ENCODE measurements at places on chromosomes 5 and 9.

- DNase-seq: no peak
Observed at GRCh38 chr9:104256031-104256695, 162.1 kb downstream of the SMC2 start.

- DNase-seq: no peak
Observed at GRCh38 chr9:34823778-34824177, 113.8 kb upstream of the CCL21 start.

GRCh38 chr5:81779125-81779915 is 28.4 kb upstream of the SSBP2 start:
- peak; percentile 53 for DNase-seq

GRCh38 chr5:44952376-44952775 is 143.6 kb downstream of the MRPS30 start:
- DNase-seq: peak; percentile 38

GRCh38 chr5:110785356-110785755 is 46.5 kb downstream of the SLC25A46 start:
- peak; percentile 61 for DNase-seq

DNA sequence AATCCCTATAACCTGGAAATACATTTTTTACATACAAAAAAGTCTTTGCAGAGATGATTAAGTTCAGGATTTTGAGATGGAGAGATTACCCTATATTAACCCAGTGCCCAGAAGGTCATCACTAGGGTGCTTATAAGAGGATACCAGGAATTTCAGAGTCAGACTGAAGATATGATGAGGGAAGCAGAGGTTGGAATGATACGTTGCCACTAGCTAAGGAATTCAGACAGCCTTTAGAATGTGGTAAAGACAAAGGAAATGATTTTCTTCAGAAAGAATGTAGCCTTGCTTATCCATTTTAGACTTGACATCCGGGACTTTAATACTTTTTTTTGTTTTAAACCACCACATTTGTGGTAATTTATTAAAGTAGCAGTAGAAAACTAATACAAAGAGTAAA is 2176.8 kb upstream of the C9orf72 start:
- no peak for DNase-seq

GRCh38 chr9:134057751-134058701 is 9.8 kb downstream of the BRD3 start:
- DNase-seq: no peak

GRCh38 chr5:14443671-14444093 is 137.9 kb upstream of the OTULINL start:
- peak; percentile 44 for DNase-seq

DNA sequence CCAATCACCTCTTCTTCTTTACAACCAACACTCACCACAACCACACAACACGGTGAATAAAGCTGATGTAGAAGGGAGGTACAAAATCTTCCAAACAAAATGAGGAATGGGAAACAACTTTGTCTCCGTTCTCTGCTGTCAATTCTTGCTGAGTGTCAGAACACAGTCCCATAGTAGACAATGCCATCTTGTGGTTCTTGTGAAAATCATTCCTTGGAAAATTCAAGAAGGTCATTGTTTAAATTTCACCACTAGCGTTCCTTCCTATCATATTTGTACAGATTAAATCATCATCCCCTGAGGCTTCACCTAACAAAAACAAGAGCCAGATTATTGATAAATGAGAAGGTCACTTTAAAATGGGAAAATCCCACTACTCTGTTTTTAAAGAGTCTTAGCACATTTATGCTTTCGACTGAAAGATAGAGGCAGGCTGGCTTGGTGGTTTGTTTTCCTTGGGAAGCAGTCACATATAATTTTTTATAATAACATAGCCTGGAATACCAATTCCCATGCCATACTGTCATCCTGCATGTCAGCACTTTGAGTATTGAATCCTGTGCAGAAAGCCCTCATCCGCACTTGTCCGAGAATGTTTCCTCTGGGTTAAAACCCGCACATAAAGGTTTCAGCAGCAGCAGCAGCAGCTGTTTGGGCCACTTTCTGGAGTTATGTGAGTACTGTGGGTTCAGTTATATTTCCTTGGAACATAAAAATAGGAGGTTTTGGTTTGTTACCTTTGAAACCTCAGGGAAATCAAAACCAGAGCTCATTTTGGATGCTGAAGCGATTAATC is 395.0 kb upstream of the SMARCA2 start:
- peak; percentile 3 for DNase-seq

DNA sequence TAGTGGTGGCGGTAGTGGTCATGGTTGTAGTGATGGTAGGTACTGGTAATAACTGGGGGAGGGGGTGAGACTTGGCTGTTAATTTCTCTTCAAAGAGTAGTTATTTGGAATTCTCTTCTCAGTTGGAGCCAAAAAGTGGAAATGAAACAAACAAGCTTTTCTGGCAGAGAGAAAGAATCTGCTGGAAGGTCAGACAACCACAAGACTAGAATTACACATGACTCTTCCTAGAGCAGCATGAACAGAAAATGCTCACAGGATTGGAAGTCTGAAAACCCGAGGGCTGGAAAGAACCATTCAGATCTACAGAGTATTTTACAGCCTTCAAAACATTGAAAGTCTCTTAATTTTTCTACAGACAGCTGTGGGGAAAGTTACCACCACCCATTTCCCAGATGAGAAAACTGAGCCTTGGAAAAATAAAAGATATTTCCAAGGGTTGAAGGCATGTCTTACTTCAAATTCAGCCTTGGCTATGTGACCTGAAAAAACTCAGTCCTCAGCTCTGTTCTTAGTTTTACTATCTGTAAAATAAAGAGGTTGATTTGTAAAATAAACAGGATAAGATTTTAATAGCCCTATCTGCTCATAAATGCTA is 42.9 kb upstream of the TRIM32 start:
- DNase-seq: peak; percentile 77

DNA sequence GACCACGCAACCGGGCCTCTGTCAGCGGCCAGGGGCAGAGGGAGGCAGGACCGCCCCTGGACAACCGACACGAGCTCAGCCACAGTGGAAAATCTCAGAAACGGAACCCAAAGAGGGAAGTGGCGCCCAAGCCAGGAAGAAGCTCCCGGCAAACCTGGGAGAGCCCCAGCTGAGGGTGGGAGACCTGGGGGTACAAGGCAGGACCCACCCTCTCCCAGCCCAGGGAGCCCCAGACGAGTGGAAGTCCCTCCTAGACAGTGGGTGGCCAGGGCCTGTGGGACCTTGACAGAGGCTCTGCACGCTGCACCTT is 3.0 kb downstream of the SLC12A7 start:
- DNase-seq: no peak

DNA sequence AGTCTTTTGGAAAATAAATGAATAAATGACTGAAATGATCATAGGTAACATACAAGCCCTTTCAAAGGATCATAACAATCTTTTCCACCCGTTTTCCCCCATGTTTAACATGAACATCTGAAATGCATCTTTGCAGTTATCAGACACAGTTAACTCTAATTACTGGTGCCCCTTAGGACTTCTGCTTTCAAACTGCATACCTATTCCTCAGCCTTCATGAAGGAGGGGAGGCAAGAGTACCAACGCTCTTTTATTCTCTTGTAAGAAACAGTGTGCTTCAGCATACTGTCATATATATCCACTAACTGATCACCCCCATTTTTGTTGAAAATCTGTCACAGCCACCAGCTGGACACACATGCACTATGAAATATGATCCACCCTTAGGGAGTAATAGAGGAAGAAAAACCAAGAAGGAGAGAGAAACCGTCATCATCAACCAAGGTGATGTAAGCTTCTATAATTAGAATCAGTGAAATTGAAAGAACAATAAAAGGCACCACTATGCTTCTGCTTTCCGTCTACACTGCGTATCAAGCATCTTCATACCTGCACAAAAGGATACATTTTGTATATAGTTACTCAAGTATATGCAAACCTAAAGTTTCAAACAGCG is 98.7 kb downstream of the RAPGEF6 start:
- peak; percentile 24 for DNase-seq

DNA sequence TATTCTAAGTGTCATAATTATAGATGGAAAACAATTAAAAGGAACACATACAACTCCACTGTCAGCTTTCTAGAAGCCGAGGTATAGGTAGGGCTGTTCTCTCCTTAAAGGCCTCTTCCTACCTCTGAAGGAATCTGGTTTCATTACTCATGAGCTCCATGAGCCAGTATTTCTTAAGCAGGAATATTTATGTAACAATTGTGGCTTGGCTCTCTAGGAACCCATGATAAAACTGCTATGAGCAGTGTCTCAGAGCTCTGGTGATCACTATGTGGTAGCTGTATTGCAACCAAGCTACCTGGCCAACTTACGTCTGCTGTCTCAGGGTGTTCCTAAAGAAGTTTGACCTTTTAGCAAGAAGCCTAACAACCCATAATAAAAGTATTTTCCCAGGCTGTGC is 157.7 kb downstream of the CEP120 start:
- peak; percentile 43 for DNase-seq

DNA sequence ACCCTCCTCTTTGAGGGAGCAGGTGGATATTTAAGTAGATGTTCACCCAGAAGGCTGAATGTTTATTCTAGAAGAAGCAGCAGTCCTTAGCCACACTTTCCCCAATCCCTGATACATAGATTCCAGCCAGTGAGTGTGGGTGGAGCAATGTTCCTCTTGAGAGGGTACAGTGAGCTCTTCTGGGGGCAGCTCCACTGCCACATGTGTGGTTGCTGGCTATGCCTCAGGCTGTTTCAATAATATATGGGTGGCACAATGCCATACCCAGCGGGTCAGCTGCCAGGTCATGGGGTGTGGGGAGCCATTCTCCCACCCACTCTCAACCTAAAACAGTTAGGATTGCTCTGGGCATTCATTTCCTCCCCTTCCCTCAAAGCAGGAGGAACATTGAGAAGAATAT is 61.6 kb upstream of the DAB2 start:
- DNase-seq: no peak

DNA sequence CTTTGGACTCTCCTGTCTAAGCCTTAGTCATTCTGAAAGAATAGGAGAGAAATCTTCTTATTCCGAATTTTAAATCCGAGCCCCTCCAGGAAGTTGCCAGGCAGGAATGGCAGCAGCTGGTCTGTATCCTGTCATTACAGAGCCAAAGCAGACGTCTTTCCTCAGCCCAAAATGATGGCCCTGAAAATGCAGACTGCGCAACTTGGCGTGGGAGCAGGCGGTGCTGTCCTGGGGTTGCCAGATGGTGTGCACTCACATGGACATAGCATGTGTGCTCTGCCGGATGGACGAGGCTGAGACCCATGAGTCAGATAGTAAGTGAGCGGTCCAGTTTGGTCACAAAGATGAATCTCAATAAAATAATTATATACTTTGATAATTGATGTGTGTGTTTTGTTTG is 410.4 kb downstream of the KCTD16 start:
- no peak for DNase-seq
